Germinal center (tissue), 1 donor: ENCODE measurements at places on chromosomes 1 and 21.
A peak's percentile ranks its signal among the peaks of the same experiment; 100 is the strongest.

- DNase-seq, result no peak
Observed at GRCh38 chr1:236455243-236455642, 61.2 kb downstream of the EDARADD start.

DNA sequence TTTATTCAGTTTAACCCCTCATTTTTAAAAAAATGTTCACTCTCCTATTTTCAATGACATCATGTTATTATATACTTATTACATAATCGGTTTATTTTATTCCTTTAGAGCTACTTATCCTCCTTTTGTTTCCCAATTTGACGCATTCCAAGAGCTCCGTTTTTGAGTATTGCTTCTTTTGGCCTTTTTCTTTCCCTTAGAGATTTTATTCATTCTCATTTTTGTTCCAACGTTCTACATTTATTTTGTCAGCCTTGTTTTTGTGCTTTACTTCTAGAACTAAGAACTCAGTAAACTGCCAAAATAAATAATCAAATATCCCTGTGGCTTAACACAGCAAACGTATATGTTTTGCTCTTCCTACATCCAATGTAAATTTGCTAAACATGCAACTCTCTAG lies 769.1 kb downstream of the NCAM2 start:
- no peak for DNase-seq

GRCh38 chr1:77504986-77505385 lies 177.5 kb downstream of the ZZZ3 start:
- DNase-seq, result no peak

DNA sequence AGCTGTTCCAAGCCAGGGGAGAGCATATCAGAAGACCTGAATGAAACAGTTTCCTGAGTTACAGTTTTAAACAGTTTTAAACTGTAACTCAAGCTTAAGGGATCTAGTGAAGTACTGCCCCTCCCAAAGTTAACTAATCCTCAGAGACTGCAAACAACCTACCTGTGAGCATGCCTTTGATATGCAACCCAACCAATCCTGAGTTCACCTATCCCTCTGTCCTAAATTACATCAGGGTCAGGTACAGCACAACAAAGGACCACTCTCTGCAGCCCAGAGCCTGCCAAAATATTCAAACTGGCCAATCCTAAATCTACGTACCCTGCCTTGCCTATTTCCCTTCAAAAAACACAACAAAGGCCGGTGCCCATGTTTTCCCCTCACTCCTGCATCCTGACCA lies 32.8 kb upstream of the RAVER2 start:
- no peak for DNase-seq

GRCh38 chr1:71041806-71042205 lies 5.8 kb downstream of the PTGER3 start:
- DNase-seq, result no peak

DNA sequence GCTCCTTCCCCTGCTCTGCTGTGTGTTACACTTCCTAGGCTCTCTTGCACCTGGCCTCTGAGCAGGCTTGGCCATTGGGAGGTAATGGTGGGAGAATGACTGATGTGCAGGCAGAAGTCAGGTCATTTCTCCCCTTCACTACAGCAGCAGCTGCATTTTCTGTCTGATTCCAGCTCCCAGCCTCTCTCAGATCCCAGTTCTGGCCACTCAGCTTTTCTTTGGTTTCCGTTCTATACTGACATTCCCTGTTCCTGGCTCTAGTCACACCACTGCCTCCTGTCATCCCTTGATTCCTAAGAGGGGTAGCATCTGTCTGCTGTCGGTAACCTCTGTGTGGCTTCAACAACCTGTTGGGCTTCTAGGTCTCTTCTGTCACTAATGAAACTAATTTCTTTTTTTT lies 127.7 kb upstream of the HOOK1 start:
- DNase-seq, result no peak

DNA sequence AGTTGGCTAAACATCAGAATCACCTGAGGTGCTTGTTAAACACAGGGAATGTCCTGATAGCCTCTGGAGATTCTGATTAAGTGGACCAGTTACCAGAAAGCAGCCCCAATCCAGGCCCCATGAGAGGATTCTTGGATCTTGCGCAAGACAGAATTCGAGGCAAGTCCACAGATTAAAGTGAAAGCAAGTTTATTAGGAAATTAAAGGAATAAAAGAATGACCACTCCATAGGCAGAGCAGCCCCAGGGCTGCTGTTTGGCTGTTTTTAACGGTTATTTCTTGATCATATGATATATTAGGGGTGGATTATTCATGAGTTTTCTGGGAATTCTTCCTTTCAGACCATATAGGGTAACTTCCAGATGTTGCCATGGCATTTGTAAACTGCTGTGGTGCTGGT lies 176.2 kb downstream of the ROR1 start:
- DNase-seq, result no peak

GRCh38 chr1:113714606-113715269 lies 44.5 kb downstream of the PHTF1 start:
- no peak for DNase-seq

DNA sequence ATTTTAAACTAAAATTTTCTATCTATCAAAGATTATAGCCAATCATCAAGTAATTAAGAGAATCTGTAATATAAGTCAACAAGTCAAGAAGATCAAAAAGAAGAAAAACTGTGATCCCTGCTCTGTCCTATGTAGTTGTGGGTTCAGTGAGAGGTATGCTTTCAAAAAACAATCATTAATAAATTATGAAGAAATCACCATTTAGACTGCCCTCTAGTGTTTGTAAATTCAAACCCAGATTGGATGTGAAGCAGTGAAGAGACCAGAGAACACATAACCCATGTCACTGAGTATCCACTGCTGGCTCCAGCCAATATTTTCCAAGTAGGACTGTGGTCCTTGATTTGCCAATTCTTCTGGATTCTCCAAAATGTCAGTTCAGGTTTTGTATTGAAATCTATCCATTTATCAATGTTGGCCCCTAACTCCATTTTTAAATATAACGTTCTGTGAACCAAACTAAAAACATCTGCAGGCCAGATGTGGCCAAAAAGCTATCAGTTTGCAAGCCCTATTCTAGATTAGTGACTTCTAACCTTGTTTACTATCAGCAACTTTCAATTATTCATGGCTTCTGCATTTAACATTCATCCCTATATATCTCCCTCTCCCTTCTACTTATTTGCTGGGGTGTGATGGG lies 467.5 kb upstream of the CXADR start:
- DNase-seq, result no peak

GRCh38 chr1:177448652-177449357 lies 278.0 kb downstream of the BRINP2 start:
- no peak for DNase-seq

DNA sequence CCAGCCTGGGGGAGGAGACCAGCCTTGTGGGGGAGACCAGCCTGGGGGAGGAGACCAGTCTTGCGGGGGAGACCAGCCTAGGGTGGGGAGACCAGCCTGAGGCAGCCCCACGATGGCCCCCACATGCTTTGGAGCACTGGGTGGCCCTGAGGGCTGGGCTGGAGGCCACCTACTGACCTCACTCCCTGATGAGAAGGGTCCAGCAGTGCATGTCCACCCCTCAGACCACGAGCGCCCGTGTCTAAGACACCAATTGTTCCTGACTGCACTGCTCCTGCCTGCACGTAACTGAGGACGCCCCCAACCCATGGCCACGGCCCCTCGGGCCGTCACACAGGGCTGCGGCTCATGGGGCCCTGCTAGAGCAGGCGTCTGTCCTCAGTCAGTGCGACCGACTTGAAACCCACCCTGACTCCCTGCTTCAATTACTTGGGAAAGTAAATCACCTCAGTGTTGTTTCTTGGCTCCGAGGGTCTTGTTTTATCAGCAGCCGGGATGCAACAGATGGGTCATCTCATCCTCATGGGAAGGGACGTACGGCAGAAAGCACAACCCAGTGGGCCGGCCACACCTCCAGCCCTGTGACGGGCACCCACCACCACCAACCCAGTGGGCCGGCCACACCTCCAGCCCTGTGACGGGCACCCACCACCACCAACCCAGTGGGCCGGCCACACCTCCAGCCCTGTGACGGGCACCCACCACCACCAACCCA lies at the start of gene SPATC1L:
Gene SPATC1L (minus strand): TSS at position 550 of the 715 bp plus-strand sequence. CDS start 1,643 bp downstream, outside the sequence.
- DNase-seq, result peak; percentile 65
